ENCODE measurements at places on chromosomes 4 and X.
A peak's percentile ranks its signal among the peaks of the same experiment; 100 is the strongest.

- no peak for DNase-seq
Observed at GRCh38 chrX:108420481-108420880, 17.7 kb downstream of the COL4A6 start.

GRCh38 chr4:86483773-86484172, 110.3 kb upstream of the PTPN13 start:
- no peak for DNase-seq

- DNase-seq = no peak
Observed at GRCh38 chrX:65987811-65988210, 52.1 kb downstream of the VSIG4 start.

GRCh38 chr4:17580969-17581368, 4.0 kb downstream of the LAP3 start:
- DNase-seq = no peak

DNA sequence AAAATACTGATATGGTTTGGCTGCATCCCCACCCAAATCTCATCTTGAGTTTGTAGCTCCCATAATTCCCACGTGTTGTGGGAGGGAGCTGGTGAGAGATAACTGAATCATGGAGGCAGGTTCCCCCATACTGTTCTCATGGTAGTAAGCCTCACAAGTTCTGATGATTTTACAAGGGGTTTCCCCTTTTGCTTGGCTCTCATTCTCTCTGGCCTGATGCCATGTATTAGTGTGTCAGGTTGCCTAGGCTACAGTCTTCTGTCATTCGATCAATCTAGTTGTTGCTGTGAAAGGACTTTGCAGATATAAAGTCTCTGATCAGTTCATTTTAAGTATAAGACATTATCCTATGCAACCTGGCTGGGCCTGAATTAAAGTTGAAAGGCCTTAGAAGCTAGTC, 209.3 kb upstream of the MAOA start:
- no peak for DNase-seq

DNA sequence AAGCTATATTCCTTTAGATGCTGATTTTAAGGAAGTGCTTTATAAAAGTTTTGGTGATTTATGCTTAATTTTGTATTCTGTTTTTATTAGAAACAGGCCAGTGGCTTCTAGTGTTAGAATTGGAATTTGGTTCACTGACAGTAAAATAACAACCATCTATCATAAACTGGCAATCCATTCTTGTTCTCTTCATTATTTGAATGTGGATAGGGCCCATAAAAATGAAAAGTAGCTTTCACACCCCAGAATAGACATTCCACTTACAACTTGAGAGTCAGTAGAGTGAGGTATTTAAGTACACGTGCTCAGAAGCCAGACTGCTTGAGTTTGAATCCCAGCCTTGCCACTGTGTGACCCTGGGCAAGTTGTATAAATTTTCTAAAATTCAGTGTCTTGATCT, 232.4 kb upstream of the CTSO start:
- DNase-seq = no peak

DNA sequence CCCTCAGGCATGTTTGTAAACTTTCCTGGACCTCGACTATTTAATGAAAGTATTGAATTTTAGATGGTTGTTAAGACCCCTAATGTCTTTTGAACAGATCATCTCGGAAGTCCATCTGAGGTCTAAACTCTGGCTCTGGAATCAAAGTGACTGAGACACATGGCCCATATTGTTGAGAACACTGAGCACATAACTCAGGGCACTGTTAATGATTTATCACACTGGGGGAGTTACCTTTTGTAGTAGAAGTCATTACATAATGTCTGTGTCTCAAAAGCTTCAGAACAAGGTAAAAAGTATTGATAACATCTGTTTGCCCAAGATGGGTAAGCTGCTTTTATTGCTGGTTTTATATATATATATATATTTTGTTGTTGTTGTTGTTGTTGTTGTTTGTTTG, 103.4 kb upstream of the HS3ST1 start:
- no peak for DNase-seq

DNA sequence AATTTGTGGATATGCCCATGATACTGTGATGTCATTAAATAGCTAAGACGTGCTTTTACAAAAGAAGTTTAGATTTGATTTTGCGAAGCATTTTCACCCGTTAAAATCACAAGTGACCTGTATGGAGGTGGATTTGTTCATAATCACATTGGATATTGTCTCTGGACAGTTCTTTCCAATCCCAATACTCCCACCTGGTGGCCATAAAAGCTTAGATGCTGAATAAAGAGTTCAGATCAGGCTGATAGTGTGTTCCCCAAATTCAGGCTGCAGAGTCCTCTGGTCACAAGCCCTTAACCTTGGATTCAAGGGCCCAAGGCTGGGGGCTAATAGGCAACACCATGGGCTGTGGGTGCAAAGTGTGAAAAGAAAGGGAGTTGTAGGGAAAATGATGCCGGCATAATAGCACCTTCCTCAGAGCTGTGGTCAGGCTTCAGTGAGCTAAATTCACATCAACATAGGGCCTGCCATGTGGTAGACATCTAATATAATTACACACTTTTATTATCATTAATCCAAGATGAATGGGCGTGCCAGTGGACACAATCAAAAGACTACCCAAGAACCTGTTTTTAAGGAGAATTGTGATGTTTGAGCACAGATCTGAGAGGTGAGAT, 28.1 kb downstream of the SMIM43 start:
- DNase-seq = peak; percentile 73

DNA sequence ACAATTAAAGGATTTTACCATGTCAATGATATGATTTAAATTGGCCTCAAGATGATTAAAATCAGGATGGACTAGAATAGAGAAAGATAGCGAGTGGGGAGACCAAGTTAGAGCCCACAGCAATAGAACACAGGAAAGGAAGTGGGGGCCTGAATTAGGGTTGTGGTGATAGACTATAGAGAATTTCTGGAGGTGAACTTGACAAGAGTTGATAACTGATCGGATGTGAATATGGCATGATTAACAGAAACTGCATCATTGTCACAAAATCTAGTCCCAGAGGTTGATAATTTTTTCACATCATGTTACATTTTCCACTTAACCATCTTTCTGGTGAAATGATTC, 26.3 kb upstream of the TRPC3 start:
- no peak for DNase-seq

GRCh38 chr4:106624671-106625070, 256.1 kb upstream of the GIMD1 start:
- no peak for DNase-seq

DNA sequence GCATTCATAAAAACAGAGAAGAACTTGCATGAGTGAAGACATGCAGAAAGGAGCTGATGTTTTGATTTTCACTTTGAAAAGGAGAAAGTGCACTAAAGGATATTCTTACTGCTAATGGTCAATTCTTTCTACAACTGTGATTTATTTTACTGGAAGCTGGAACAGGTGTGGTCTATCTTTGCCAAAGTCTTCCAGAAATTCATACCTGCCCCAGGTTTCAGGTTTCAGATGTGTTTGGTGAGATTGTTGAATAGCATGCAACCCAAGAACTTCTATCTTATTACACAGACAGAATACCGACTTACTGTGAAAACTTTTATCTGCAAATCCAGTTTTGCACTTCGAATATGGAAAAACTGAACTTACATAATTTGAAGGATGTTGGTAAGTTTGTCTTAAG, 388.3 kb downstream of the PDGFC start:
- no peak for DNase-seq

- DNase-seq = no peak
Observed at GRCh38 chrX:46463682-46464081, 81.5 kb downstream of the ZNF674 start.

GRCh38 chr4:146478009-146478408, 43.7 kb downstream of the SLC10A7 start:
- no peak for DNase-seq

GRCh38 chr4:146916479-146917076, 29.1 kb downstream of the TTC29 start:
- peak; percentile 62 for DNase-seq

GRCh38 chr4:17877661-17878060, 66.9 kb downstream of the NCAPG start:
- DNase-seq = no peak

DNA sequence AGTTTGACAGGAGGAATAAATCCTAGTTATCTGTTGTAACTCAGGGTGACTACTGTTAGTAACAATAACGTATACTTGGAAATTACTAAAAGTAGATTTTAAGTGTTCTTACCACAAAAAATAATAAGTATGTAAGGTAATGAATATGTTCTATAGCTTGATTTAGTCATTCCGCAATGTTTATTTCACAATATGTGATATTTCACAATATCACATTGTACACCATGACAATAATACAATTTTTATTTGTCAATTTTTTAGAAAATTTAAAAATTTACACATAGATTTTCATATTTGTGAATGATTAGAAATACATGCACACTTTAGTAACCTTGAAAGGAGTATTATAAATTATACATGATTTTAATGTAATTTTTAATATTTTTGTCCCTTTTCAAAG, 812.7 kb upstream of the FTHL17 start:
- DNase-seq = no peak

GRCh38 chr4:155638195-155638965, 28.3 kb upstream of the GUCY1A1 start:
- no peak for DNase-seq

DNA sequence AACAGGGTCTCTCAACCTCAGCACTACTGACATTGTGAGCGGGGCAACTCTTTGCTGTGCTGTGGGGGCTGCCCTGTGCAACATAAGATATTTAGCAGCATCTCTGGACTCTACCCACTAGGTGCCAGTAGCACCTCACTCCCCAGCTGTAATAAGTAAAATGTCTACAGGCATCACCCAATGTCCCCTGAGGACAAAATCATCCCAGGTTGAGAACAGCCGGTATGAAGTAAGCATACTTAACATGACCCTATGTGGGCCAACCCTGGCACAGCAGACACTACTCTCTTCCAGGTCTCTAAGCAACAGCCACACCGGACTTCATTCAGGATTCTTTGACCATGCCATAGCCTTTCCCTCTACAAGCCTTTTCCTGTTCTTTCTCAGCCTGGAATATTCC, 10.5 kb upstream of the MGST2 start:
- DNase-seq = peak; percentile 42

- peak; percentile 24 for DNase-seq
Observed at GRCh38 chrX:29699239-29699638, 516.1 kb upstream of the MAGEB2 start.

DNA sequence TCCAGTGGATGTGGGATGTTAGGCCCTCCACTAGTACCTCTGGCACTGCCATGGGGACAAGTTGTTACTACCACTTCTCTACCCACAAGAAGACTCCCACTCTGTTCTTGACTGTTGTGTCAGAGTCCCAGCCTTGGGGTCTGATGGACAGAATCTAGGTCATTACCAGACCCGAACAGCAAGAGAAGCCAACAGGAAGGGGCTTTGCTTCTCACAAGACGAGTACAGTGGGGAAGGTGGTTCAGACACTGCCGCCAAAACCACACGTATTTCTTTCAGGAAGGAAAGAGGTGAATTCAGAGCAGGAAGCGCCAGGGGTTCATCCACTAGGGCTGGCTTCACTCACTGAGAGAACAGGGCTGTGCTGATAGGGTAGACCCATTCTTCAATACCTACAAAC, 161.3 kb upstream of the KIT start:
- DNase-seq = no peak

DNA sequence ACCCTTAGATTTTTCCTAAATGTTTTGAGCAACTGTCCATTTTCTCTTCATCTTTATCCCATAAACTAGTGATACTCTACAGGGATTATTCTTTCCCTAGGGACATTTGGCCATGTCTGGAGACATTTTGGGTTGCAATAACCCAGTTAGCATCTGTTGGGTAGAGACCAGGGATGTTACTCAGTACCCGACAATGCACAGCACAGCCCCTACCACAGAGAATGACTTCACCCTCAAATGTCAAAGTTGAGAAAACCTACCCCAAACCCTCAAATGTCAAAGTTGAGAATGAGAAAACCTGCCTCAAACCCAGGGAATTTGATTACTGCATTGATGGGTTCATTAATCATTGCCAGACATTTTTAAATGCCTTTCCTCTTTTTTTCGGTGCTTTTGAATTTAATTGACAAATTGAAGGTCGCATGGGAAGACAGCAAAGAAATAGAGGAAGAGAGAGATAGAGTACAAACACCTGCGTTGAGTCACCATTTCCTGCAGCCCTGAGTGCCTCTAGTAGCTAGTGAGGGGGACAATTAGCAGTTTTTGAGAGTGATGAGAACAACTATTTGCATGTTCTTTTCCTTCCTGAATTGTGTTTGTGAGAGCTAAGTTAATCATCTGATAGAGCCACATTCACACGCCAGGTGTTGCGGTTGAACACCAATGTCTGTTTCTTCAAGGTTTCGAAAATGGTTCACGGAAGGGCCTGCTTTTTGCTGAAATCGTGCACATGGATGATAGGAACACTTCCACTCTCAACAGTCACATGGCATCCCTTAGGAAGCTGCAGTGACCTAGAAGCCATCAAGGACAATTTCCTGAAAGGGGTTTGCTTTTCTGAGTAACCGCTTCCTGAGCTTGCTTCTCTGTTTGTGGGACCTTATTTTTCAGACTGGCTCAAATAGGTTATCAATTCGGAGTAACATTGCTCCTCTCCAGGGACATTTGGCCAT, 203.9 kb upstream of the VCX3A start:
- no peak for DNase-seq

DNA sequence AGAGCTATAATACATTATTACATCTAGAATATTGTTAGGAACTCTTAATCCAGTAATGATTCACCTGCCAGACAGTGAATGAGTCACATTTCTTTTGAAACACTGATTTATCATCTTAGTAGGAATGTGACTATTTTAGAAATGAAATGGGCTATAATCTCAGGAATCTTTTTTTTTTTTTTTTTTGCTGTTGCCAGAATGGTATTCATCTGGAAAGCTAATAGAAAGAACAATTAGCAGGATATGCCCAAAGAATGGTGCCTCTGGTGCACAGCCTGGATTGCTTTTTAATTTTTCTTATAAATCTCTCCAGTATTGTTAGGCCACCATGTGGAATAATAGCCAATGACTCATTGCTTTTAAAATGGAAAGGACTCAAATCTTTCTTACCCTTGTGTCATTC, 181.1 kb upstream of the SMIM31 start:
- DNase-seq = no peak

DNA sequence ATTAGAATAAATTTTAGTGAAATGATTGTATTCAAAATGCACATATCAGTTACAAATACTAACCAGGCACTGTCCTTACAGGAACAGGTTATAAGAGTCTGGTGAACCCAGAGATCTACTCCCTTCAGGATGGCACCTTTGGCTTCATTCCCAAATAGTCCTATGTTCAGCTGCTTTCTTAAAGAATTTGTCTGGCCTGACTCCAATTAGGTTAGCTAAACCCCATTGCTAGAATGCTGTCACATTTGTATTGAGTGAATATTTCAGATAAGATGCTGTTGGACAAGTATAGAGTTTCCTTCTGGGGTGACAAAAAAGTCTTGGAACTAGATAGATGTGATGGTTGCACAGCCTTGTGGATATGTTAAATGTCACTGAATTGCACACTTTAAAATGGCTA, 69.4 kb downstream of the EFHC2 start:
- DNase-seq = no peak

DNA sequence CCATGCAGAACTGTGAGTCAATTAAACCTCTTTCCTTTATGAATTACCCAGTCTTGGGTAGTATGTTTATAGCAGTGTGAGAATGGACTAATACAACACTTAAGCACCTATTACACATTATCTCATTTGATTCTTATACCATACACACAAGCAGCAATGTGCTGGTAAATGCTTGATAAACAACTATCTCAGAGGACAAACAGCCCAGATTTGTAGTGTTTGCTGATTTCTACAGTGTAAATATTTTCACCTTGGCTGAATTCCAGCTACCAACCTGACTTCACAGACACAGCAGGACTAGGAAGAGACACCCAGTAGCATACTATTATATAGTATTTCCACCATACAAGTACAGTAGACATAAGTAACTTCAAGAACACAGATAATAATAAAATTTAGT, 406.5 kb upstream of the CNKSR2 start:
- DNase-seq = no peak

- DNase-seq = peak; percentile 78
Observed at GRCh38 chrX:13747836-13748235, 13.3 kb downstream of the OFD1 start.

Measured in fibroblast of villous mesenchyme (primary cell).